GM23248 (cell line): ENCODE measurements at places on chromosomes 4 and X.

- DNase-seq: peak; percentile 82
Observed at GRCh38 chr4:74376888-74377483, 12.0 kb downstream of the EREG start.

DNA sequence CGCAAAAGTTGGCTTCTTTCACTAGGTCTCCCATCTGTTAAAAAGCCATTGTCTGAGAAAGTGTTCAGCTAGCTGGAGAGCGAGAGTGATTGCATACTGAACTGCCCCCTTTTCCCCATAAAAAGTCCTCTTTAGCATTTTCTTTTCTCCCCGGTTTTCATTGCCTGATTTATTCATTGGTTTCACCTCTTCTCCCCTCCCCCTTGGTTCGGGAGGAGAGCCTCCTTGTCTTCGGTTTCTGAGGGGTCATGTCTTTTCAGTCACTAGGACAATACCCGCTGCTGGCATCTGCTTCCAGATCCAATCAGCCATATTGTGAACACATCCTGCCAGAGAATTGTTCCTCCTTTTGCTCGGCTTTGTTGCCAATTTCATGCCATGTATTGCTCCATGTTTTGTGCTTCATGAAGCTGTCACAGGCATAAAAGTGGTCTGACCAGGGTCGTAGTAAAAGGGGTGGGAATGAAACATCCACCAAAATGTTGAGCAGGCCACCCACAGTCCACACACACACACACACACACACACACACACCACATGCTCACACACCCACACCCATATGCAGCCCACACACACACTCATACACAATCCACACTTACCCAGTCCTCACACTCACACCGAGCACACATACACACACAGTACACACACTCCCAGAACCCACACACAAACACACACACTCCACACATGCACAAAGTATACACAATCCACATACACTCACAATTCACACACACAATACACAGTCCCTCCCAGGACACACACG lies 136.0 kb downstream of the NKX6-1 start:
- DNase-seq: no peak

- DNase-seq: peak; percentile 95
Observed at GRCh38 chr4:37666625-37667071, 19.5 kb downstream of the RELL1 start.

DNA sequence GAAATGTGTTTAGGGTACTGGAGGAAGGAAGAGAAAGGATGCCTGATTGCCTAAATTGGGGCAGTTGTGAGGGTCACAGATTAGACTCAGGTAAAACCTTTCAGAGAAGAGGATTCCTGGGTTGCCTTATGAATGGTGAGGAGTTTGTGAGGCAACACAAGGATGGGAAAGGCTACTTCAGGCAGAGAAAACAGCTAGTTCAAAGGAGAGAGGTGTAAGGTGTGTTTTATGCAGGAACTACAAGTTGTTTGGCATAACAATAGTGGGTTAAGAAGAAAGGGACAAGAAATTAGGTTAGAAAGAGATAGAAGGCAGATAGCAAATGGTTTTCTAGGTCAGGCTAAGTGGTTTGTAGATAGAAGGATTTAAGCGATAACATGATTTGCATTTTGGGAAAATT lies 75.1 kb upstream of the PGRMC2 start:
- DNase-seq: no peak

- DNase-seq: no peak
Observed at GRCh38 chrX:12985331-12985730, 10.4 kb downstream of the TMSB4X start.

- no peak for DNase-seq
Observed at GRCh38 chrX:144791298-144791697, 456.0 kb upstream of the SPANXN1 start.
